ENCODE measurements at places on chromosomes 6 and 20.

- DNase-seq: no peak
These were observed 44.5 kb upstream of the STXBP5 start for GRCh38 chr6:147159536-147160374.

- no peak for DNase-seq
These were observed 57.4 kb downstream of the EZR start for GRCh38 chr6:158761746-158762145.

DNA sequence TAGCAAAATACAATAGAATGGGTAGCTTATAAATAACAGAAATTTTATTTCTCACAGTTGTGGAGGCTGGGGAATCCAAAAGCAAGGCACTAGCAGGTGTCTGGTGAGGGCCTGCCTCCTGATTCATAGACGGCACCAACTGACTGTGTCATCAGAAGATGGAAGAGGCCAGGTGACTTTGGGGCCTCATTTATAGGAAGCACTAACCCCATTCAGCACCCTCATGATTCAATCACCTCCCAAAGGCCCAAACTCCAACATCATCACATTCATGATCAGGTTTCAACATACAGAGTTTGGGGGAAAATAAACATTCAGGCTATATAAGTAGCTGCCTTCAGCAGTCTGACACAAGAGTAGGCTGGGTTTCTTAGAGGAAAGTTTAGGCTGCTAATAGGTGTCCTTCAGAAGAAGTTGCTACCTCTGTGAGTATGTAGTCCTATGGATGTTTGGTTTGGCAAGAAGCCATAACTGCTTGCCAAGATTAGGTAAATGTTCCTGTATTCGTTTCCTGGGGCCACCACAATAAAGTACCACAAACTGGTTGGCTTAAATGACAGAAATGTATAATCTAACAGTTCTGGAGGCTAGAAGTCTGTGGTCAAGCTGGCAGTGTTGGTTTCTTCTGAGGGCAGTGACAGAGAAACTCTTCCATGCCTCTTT is 48.8 kb downstream of the NT5E start:
- DNase-seq: no peak

DNA sequence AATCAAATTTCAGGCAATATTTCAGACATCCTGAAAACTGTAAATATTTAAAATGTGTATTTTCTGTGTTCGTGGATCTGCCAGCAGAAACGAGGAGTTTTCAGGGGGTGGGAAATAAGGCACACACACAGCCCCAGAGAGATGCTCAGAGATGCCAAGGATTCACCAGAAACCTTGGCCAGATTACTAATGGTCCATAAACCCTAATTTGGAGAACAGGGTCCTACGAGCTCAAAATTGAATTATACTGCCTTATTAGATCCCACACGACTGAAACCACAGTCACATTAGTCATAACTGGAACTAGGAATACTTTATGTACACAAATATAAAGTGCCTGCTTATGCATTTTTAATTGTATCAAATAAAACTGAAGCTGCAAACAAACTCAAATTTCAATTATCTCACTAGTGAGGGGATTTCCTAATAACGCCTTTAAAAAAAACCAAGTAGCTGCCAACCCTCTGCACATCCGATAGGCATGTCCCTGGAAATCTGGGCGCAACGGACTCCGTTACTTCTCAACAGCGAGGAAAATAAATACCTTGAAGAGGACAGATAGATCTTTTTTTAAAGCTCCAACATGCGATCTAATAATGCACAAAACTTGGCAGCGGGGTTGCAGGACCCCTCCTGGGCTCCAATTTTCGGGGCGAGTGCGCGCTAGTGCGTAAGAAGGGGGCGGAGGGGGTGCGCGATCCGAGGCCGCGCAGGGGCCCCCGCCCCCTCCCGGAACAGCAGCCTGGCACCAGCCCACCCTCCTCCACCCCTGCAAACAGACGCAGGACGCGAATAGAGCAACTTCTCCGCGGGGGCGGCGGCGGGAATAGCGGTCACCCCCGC is 897 bp downstream of the CHD6 start:
- peak; percentile 37 for DNase-seq

DNA sequence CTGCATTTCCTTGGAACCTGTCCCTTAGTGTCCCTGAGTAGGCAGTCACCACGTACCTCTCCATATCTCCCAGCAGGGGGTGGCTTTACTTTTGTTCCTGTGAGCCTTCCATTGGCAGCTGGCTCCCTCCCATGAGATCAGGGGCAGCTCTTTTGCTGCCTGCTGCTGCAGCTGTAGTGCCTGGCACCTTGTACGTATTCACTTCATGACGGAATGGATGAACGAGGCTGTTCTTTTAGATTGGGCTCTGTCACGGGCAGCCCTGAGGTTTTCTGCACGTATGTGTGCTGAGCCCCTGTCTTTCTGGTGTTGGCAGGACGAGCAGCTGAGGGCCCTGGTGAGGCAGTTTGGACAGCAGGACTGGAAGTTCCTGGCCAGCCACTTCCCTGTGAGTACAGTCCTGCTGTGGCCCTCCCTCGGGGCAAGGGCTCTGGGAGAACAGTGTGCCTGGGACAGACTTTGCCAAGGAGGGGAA is 14.6 kb downstream of the MYBL2 start:
- DNase-seq: no peak
